Stimulated activated memory B cell treated with anti-CD40 and anti-IgM and Interleukin-4, amounts not matched to agents 10 μg/mL and 1 μg/mL and 100 μg/mL, for 72 hours (primary cell): ENCODE measurements at places on chromosomes 1 and 21.

GRCh38 chr1:36433102-36433501 lies 17.1 kb downstream of the OSCP1 start:
- ATAC-seq, result no peak

DNA sequence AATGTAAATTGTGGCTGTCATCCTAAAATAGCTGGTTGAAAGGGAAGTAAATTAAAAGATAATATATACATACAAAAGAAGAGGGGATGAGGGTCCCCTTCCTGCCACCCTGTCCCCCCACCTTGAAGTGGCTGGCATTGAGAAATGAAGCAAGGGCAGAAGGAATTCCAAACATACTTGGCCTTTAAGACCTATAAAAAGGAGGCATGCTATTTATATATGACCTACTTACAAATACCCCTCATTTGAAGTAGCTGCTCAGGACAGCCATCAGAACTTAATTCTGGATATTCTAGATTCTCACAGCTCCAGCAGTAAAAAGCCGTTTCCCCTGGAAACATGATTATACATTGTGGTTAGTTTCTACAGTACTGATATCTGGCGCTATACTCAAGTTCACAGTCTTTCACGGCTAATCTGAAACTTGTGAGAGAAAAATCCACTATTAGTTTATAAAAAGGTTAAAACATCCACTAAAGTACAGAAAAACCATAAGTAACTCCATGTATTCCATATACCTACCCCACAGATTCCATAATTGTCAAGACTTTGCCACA lies 9.6 kb upstream of the MAP10 start:
- no peak for ATAC-seq

DNA sequence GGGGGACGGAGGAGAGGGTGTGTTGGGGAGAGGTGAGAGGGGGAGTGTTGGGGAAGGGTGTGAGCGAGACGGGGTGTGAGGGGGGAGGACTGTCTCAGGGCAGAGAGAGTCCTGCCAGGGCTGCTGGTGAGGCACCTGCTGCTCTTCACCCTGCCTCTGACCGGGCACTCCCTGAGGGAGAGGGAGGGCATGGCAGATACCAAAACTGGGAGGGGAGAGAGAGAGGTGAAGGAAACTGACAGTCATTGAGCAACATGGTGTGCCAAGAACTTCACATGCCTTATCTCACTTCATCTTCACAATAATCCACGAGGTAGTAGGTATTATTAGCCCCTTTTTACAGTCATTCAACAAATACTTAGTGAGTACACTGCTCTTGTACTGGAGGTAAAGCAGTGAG lies 61.3 kb upstream of the ARTN start:
- no peak for ATAC-seq

- peak; percentile 53 for ATAC-seq
These were observed 65.4 kb downstream of the LUZP1 start for GRCh38 chr1:23103001-23103889.

DNA sequence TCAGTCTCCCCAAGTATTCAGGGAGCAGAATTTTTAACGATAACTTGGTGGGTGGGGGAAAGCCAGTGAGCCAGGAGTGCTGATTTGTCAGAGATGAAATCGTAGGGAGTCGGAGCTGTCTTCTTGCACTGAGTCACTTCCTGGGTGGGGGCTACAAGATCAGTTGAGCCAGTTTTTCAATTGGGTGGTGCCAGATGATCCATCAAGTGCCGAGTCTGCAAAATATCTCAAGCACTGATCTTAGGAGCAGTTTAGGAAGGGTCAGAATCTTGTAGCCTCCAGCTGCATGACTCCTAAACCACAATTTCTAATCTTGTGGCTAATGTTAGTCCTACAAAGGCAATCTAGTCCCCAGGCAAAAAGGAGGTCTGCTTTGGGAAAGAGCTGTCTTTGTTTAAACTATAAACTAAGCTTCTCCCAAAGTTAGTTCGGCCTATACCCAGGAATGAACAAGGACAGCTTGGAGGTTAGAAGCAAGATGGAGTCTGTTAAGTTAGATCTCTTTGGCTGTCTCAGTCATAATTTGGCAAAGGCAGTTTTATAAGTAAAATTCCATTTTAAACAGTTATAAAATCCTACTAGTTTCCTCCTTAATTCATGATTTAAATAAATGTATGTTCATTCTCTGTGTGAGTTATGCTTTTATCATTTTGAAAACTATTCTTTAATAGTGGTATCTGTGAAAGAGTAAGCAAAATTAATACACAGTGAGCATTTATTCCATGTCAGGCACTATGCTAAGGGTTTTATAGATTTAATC lies 51.7 kb downstream of the SLC16A1 start:
- no peak for ATAC-seq

DNA sequence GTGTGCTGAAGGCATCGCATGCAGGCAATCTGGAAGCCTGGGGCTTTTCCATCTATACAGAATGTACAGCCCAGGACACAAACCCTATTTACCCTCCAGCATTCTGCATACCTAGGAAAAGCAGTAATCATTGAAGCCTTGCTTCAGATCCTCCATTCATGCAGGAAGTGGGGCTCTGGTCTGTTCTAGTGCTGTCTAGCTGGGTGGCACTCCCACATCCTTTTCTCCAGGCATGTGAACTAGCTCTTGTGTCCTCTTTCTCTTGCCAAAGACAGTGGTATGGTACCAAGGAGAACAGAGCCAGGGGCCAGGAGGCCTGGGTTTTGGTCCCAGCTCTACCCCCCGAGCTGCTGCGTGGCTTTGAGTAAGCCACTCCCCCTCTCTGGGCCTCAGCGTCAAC lies 21.7 kb downstream of the LRP8 start:
- no peak for ATAC-seq

- ATAC-seq, result peak; percentile 80
These were observed 520 bp downstream of the PLEKHN1 start for GRCh38 chr1:966704-967300.

GRCh38 chr1:200366577-200367253 lies 43.1 kb downstream of the ZNF281 start:
- ATAC-seq, result no peak

DNA sequence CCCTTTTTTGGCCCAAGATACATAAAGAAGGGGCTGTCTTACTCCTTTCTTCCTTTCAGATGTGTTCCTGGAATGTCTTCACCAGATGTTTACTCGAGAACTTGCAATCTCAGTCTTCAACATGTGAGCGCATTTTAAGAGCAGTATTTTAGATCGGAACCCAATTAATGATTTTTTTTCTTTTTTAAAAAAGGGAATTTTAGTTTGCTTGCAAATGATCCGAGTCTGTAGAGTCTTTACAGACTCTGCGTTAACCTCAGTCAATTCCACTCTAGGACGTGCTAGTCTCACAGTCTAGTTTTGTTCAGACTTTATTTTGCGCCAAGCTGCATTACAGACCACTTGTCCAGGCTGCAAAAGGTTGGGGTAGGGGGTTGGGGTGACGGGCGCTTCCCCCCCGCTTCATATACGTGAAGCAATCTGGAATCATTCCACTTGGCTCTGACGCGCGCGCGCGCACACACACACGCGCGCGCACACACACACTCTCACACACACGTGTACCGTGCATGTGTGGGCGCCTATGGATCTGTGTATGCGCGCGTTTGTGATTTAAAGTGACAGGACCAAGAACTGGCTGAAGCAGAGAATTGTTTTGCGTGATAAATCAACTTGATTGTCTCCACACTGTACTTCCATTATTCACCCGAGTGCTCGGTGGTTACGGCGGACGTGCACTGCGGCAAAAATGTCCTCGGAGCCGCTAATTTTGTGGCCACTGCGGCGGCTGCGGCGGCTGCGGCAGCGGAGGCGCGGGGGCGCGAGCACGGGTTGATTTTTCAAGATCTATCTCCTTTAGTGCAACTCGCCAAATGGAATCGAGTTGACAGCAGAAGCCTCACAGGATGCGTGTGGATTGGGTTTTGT lies 25.6 kb upstream of the NFIA start:
- peak; percentile 56 for ATAC-seq

DNA sequence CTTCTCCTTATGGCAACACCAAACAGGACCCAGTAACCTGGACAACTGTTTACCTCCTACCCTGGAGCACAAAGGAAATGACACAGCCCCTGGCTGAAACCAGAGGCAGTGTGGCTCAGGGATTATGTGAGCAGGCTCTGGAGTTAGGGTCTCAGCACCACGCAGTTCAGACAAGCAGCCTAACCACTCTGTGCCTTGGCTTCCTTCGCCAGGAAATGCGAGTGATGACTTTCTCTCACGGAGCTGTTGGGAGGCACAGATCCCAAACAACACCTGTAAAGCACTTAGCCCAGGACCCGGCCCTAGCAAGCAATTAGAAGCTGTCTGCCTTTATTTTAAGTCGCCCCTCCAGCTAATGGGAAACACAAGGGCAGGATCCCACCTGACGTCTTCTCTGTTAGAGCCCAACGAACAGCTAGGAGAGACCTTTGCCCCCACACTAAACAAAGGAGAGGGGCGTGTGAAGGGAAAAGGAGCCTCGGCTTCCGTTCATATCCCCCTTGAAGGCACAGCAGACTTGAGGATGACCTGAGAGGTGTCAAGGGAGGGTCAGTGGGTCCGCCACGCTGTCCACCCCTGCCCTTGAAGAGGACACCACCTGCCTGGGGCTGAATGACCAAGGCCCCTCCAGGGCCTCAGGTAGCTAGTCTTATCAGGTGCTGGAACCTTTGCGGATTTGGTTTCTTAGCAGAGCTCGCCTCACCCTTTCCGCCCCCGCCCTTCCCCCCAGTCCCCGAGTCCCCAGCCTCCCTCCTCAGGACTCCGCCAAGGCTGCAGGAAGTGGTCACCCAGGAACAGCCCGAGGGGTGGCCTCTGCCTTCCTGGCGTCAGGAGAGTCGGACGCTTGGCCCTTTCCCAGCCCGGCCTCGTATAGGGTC lies 860 bp downstream of the TMEM63A start:
- peak; percentile 55 for ATAC-seq

DNA sequence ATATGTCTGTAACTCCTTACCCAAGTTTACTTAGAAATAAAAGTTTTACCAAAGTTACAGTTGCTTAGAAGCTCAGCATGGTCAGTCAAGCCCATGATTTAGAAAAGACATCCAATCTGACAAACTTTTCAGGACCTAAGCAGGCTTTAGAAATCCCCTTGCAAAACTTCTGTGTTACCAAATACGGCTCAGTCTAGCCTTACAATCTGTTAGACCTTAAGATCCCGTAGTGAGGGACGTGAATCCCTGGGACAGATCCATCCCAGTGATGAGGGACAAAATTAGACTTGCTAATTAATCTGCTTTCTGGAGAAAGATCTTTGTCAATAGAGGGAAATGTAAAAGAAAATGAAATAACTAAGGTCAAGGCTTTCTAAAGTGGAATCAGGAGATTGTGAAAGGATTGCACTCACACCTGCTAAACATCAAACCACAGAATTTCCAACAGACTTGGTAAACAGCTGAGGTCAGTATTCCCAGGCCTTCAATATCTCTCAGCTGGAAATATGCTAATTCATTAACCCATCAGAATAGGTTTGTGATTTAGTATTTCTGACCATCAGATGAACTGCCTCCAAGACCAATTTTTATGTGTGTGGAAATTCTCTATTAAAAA lies 375.3 kb downstream of the DUSP10 start:
- ATAC-seq, result no peak
